Activated CD4-positive, alpha-beta T cell treated with anti-CD3 and anti-CD28 coated beads, Interleukin-2, amount 50 U/mL, for 16 hours (primary cell): ENCODE measurements at places on chromosomes 5 and 9.

DNA sequence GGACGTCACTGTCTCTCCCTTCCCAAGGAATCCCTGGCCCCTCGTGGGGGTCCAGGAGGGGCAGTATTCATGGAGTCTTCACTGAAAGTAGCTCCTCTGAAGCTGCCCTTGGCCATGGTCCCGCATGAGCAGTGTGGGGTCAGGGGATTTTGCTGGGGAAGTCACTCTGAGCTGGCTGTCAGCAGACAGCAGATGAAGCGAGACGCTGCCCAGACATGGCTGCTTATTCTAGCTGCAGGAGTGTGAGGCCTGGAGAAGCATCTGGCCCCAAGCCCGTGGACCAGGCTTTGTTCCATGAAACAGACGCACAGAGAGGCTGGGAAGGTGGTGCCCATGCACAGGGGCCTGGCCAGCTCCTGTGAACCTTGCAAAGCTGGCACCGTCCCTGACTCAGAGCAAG lies 21.5 kb upstream of the ASS1 start:
- no peak for DNase-seq

DNA sequence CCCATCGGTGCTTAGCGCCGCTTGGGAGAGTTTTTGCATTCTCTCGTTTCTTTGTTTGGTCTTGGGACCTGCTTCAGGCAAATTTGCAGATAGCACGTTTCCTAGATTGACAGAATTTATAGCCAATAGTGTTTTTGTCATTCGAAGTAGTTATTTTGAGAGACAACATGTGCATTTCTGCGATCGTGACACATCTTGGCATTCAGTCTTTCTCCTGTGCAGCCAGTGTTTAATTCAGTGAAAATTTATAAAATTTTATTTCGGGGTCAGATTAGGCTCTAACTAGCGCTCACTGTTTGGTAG lies 830 bp downstream of the PRRC1 start:
- DNase-seq = peak; percentile 38

- DNase-seq = no peak
These were observed 262.7 kb downstream of the YTHDC2 start for GRCh38 chr5:113776168-113776567.

DNA sequence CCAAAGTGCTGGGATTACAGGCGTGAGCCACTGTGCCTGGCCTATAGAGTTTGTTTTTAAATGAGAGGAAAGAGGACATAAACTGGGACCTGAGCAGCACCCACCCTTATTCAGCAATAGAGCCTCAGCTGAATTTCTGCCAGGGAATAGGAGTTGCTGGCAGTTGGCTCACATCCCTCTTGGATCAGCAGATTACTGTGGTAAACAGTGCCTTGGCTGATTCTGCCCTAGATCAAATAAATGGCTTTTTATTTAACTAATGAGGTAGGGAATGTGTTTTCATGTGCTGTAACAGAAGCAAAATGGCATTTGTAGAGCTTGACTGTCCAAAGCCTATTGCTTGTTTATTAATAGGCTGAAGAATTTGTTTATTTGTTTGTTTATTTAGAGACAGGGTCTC lies 2.1 kb downstream of the ARHGEF37 start:
- no peak for DNase-seq

- DNase-seq = no peak
These were observed 436.1 kb downstream of the CDH10 start for GRCh38 chr5:24208686-24209106.

- DNase-seq = no peak
These were observed 164.8 kb downstream of the HSD17B3 start for GRCh38 chr9:96136992-96137670.

GRCh38 chr5:35776757-35777156 lies 79.9 kb upstream of the IL7R start:
- DNase-seq = no peak

- DNase-seq = no peak
These were observed 13.6 kb downstream of the CMBL start for GRCh38 chr5:10293907-10294662.

DNA sequence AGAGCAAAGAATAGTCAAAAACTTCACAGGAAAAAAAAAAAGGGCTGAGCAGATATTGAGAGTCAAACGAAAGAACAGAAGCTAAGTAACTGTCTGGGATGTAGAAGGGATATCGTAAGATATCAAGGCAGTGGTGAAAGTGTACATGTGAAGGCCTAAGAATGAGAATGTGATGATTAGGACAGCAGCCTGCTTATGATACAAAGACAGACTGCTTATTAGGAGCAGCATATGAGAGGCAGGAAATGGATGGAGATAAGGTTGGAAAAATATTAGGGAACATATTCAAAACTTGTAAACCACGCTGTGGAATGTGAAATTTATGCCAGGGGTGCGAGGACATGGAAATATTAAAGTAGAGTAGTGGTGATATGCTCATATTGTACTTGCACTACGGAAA lies 133.1 kb upstream of the FAM174A start:
- no peak for DNase-seq

DNA sequence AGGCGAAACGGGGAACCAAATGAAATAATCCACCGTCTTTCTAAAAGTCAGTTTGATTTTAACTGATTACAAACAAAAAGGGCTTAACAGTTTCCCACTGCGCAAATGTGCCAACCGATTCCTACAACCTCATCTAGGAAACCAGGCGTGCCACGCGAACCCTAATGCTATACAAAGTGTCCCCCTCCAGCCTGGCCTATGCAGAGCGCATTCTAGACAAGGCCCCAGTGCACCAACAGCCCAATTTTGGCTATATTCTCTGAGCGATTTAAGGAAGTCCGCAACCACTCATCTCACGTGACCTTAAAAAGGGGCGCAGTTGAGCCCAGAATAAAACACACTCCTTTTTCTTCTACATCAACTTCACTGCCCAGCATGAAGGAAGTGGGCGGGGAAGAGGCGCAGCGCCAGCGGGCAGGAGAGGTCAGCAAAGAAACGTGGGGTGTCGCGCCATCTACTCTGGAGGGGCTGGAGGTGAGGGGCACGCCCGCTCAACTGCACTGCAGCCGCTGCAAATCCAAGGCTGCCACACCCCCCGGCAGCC lies 779 bp downstream of the FAM13B start:
- peak; percentile 73 for DNase-seq

- DNase-seq = no peak
These were observed 69.8 kb downstream of the GALNT10 start for GRCh38 chr5:154260224-154260927.

DNA sequence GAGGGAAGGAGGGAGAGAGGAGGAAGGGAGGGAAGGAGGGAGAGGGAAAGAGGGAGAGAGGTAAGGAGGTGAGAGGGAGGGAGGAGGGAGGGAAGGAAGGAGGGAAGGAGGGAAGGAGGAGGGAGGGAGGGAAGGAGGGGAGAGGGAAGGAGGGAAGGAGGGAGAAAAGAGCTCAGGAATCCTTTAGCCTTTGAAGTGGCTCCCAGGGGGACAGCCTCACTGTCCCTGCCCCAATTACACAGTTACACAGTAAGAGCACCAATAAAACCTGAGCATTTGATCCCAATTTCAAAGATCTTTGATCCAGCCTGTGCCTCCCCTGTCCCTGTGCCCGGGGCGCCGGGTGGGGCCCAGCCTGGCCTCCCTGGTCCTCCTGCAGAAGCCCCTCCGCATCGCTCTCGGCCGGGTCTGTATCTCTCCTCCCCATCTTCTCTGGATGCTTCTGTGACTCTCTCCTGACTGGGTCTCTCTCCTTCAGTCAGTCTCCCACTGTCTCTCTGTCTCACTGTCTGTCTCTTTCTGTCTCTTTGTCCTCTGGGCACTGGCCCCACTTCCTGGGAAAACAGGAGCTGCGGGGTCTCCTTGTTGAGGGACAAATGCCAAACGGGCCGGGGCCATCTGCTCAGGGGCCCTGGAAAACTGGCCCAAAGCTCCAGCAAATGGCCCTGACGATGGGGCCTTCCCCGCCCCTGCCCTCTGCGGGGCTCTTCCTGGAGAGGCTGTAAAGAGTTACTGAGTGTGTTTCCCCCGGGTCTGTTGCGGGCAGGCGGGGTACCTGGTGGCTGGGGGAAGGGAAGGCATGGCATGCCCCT lies 54.2 kb upstream of the EGFL7 start:
- DNase-seq = no peak

GRCh38 chr9:110072597-110073355 lies 135.2 kb downstream of the C9orf152 start:
- no peak for DNase-seq

GRCh38 chr9:119736491-119737454 lies 367.5 kb upstream of the BRINP1 start:
- no peak for DNase-seq

GRCh38 chr5:35626108-35626507 lies 8.4 kb downstream of the SPEF2 start:
- peak; percentile 71 for DNase-seq

DNA sequence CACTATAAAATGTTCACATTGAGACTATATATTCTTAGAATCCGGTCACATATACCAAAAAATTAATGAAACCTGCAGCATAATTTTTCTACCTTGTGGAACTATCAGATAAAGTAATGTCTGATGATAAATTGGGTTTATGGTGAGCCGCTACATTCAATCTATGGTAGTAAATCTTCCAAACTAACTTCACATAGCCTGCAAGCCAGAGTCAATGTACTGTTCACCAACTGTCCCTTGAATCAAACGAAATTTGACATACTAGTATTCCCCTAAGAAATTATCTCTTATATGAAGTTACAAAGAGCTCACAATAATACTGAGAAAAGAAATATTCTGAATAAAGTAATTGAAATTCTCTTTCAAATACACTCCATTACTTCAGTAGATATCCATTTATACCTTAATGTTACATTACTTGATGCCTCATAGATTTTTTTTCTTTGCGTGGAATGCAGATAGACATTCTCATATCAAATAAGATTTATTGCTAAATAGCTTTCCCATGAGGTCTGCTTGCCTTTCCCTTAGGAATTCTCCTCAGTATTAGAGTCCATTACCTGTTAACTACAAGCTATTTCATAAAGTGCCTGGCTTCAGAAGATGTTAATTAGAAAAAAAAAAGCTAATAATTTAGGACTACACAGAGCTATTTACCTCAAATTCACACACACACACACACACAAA lies 169.5 kb downstream of the PTPRD start:
- no peak for DNase-seq

GRCh38 chr9:80948876-80949275 lies 740.5 kb downstream of the TLE1 start:
- DNase-seq = no peak

- no peak for DNase-seq
These were observed 260.9 kb downstream of the KIF4B start for GRCh38 chr5:155274484-155274883.

GRCh38 chr9:36834736-36835135 lies 199.3 kb downstream of the PAX5 start:
- no peak for DNase-seq

DNA sequence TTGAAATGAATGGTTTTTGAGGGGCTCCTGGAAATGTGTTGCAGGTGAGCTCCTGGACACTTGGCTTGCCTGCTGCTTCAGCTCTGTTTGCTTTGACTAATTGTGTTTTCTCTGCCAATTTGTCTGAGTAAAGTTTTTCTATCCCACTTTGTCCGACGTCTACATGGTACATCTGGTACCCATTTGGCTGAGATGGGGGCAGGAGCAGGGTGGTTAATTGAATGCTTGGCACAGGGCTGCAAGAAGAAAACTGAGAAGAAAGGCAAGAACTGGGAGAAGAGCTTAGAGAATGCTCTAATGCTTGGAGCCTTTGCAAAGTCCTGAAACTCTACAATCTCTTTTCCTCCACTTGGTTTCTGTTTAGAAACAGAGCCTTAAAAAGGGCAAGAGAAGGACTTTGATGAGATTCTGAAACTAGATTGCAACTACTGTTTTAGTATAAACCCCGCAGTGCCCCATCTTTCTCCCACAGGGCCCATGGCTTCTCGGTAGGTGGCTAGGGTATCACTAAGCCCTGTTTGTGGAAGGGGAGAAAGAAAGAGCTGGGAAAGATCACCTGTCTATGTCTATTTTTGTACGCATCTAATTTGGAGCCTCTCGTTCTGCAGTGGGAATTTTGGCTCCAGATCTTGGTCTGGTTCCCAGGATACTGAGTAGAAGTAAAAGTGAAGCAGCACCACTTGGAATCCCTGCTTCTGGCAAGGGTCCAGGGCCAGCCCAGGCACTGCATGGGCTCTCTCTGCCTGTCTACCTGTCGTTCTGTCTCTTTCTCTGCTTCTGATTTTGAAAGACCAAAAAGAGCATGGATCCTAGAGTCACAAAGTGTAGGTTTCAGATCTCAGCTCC lies 214.4 kb downstream of the SEMA6A start:
- no peak for DNase-seq

DNA sequence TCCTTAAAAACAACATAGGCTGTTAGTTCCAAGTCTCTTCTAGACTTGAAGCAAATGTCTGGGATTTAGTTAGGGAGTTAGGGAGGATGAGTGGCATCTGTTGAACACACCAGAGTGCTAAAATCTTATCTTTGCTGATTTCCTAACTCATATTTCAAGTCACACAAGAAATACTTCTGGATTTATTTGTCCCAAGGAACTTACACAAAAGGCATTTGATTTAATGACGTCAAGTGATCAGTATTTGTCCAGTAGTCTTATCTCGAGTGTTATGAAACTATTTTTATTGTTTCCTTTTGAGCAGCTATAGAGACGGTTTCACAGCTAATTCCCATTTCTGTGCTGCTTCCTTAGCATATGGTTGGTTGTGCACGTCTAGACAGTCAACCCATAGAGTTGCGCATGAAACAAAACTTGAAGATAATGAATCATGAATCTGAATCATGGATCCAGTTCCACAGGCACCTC lies 140.5 kb upstream of the TUT7 start:
- DNase-seq = no peak

- no peak for DNase-seq
These were observed 14.6 kb upstream of the LMX1B start for GRCh38 chr9:126599047-126599650.

- DNase-seq = no peak
These were observed 148.3 kb downstream of the CACNA1B start for GRCh38 chr9:138025908-138026307.

DNA sequence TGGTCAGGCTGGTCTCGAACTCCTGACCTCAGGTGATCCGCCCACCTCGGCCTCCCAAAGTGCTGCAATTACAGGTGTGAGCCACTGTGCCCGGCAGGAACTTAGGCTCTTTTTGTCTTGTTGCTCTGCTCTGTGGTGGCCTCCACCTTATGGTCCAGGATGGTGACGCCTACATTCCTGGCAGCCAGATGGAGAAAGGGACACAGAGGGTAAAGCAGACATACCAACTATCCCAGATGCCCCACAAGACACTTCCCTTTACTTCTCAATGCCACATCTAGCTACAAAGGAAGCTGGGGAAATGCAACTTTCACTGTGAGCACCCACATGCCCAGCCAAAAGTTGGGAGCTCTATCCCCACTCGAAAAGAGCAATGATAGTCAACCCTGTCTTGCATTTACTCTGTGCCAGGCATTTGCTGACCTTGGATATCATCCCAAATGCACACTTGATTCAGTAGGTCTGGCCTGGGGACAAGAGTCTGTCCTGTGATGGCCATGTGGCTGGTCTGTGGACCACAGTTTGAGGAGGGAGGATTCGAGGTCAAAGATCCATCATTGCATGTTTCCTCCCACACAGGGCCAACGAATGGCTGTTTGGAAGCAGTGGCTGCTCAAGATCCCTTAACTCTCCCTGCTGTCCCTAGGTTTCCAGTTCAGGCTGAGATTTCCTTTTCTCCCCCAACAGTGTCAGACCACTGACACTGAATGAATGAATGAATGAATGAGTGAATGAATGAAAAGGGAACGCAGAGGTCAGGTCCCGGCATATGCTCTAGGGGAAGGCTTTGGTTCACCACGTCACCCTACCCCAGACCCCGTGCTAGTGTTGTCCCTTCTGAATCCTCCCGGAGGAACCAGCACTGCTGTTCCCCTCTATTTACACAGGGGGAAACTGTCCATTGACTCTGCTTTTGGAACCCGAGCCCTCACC lies 1.4 kb upstream of the ERGIC1 start:
- DNase-seq = no peak

- DNase-seq = no peak
These were observed 40.8 kb downstream of the CHSY3 start for GRCh38 chr5:129945028-129945427.

GRCh38 chr9:110655754-110656641 lies 12.6 kb upstream of the MUSK start:
- DNase-seq = no peak
